ENCODE measurements at places on chromosomes 1 and 21.

DNA sequence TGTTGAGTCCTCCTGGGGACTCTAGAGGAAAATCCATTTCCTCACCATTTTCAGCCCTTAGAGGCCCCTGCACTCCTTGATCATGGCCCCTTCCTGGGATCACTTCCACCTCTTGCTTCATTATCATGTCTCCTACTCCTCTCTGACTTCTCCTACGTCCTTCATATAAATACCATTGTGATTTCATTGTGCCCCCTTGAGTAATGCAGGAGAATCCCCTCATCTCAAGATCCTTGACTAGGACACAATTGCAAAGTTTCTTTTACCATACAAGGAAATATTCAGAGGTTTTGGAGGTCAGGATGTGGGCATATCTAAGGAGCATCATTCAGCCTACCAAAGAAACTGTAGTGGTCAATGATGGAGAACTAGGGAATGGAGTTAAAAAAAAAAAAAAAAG, 8.8 kb upstream of the GBP6 start:
- no peak for DNase-seq

DNA sequence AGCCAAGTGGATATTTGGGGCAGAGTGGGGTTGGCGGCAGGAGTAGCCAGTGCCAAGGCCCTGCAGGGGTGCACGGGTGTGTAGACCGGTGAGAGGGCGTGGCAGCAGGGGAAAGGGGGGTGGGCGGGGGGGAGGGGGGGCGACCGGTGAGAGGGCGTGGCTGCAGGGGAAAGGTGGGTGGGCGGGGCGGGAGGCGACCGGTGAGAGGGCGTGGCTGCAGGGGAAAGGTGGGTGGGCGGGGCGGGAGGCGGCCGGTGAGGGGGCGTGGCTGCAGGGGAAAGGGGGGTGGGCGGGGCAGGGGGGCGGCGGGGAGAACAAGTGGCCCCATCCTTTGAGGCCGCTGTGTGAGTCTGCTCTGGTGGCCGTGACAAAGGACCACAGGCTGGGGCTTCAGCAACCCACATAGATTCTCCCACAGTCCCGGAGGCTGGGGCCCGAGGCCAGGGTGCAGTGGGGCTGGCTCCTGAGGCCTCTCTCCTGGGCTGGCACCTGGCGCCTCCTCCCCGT, 25.8 kb downstream of the RRP1 start:
- DNase-seq = no peak

DNA sequence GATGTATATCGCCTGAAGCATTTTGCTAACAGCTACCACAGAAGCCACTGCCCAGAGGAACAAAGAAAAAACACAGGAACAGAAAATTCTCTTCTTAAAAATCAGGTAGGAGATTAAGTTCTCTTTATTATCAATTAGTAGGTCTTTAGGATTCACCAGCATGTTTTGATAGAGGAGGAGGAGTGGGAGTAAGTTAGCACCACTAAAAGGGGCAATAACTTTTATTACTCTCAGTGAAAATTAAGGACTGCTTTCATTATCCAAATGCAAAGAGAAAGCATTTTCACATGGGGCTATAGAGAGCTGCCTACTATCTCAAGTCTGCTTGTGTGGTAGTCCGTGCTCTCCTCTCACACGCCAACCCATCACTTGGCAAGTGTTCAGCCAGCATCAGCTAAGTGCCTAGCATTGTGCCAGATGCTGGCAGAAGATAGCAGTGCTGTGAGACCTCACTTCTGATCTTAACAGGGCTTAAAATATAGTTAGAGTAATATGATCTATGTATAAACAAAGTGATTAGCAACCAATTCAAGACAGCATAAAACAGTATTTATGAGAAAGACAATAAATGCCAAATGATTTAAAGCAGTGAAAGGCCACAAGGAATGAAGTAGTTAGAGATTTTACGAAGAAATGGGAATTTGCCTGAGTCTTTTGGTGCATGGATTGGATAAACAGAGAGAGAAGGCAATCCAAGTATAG, 39.8 kb downstream of the ASTN1 start:
- DNase-seq = no peak

- no peak for DNase-seq
These were observed 37.6 kb downstream of the MRPL37 start for GRCh38 chr1:54237586-54237985.

- DNase-seq = no peak
These were observed 144.2 kb downstream of the DHRS3 start for GRCh38 chr1:12473596-12474362.

- no peak for DNase-seq
These were observed 17.2 kb downstream of the FPGT start for GRCh38 chr1:74215229-74215628.

DNA sequence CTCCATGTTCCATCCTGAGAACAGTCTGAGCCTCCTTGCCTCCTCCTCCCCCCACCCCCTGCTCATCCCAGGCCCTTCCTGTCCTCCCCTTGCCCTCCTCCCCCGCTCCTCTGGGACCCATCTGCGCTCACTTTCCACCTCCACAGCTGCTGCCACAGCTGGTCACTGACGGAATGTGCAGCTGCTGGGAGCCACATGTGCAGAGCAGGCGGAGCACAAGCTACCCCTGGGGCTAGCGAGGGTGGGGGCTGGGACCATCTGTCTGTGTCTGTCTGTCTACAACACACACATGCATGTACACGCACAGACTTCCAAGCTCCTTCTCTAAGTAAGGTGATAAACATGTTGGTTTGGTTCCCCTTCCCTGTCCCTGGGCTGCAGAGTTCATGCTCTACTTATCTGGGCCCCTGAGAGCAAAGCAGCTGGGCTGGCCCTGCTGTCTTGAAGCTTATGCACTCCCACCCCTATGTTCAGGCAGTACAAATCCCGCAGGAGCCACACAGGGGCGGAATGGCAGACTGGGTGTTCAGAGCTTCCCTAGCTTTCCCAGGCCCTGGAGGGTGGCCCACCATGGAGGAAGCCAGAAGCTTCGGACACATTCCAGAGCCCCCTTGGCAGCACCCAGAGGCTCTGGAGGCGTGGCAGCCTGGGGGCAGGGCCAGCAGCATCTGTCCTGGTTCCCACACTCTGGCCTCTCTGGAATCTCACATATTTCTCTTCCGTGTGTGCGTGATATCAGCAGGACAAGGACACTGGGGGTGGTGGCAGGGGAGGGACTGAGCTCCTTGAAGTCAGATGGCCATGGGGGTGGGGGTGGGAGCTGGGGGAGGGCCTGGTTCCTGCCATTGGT, 7.0 kb upstream of the HEYL start:
- no peak for DNase-seq

DNA sequence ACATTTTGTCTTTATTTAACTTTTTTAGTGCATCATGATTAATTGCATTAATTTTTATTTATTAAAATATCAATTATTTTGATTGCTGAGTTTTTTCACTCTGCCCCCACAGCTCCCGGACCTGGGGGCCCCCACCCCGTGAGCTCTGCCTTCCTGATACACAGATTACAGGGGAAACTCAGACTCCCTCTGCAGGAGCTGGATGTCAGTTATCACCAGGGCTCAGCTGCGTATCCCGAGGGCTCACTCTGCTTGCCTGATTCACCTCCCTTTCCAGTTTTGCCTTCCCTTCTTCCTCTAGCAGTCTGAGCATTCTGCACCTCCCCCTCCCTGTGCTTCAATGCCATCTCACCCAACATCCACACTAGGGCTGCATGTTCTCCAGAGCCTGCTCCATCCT, 98.2 kb downstream of the ATP1A1 start:
- no peak for DNase-seq

GRCh38 chr1:40980068-40980452, 564 bp downstream of the CTPS1 start:
- no peak for DNase-seq

- no peak for DNase-seq
These were observed 71.6 kb upstream of the GREM2 start for GRCh38 chr1:240683576-240683975.

DNA sequence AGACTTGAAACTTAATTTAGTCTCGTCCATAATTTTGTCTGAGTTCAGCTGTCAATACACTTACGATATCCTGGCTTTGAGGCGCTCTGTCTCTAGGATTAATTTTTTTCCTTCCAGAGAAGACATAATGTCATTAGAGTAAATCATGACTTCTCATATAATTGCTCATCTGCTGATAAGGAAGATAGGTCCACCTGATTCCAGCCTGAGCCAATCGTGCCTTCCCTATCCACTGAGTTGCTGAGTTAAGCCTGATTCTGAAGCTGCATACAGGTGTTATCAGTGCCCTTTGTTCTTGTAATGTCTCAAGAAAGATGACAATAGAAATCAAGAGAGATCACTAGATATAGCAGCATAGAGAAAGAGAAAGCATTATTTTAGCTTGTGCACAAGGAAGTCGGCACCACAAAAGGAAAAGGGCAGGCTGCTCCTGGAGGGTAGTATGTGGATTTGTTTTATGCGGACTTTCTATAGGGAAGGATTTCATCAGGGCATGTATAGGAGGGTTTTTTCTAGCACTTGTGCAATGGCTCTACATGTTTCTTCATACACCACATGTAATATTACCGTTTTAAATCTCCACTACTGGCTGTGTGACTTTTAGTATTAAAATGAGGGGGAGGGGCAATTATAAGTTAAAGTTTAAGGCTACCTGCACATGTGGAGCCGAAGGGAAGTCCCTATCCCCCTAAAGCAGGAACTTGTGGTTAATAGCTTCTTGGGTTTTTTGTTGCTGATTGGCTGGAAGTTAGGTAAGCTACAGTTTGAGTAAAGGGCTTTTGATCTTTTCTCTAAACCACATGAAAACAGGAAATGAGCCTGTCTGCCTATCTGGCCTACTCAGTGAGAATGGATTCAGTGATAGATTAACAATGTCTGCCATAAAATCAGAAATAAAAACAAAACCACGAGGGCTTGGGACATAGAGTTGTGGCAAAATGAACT, 133.4 kb downstream of the PLPPR5 start:
- peak; percentile 86 for DNase-seq

GRCh38 chr1:201739492-201740085, 89.4 kb upstream of the IPO9 start:
- DNase-seq = peak; percentile 46

GRCh38 chr1:88289401-88290102, 394.5 kb upstream of the PKN2 start:
- DNase-seq = no peak

DNA sequence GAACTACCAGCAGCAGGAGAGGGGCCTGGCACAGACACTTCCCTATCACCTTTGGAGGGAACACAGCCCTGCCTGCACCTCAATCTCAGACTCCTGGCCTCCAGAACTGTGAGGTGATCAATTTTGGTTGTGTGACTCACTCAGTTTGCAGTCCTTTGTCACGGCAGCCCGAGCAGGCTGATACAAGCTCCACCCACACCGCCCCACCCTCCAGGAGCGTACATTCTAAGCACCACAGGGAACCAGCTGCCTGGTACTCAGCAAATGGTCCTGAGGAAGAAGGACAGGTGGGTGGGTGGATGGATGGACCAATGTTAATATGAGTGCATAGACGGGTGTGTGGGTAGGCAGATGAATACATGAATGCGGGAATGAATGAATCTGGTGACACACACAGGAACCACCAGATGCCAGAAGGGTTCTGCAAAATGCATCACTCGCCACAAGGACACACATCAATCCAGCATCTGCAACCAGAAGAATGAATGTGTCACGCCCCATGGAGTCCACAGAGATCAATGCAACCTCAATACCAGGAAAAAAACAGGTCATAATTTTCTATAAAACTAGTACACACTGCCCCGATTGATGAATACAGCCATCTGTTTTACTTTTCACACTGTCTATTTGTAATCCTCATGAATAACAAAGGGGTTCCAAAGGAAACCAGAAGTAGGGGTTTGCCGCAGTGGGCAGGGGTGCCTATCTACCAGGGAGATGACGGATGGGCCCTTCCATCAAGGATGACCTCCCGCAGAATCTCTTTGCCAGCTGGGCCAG, 284.5 kb downstream of the NPHP4 start:
- no peak for DNase-seq
